ENCODE measurements at places on chromosomes 1 and 21.
A peak's percentile ranks its signal among the peaks of the same experiment; 100 is the strongest.

GRCh38 chr1:213987422-213987926 lies 299 bp upstream of the PROX1 start:
- no peak for DNase-seq

DNA sequence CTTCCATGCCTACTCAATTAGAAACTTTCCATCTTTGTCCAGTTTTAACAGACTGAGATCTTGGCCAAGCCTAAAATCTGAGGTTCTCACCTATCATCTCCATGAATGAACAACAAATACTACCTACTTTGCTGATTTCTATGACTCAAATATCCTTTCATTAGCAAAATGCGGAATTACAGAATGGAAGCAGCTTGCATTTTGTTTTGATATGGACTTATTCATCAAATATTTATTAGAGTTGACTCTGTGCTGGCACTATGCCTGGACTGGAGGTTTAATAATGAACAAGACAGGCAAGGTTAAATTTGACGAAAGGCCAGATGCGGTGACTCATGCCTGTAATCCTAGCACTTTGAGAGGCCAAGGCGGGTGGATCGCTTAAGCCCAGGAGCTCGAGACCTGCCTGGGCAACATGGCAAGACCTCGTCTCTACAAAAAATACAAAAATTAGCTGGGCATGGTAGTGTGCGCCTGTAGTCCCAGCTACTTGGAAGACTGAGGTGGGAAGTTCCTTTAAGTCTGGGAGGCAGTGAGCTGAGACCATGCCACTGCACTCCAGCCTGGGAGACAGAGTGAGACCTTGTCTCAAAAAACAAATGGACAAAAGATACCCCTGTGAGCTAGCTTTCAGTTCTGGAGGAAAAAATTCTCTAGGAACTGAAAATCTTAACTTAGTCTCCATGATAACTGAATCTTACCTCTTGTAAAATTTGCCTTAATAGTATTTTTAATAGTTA lies 29.4 kb upstream of the SOD1 start:
- peak; percentile 86 for DNase-seq

- DNase-seq = no peak
These were observed 58.3 kb downstream of the AKT3 start for GRCh38 chr1:243791586-243792267.

- DNase-seq = no peak
These were observed 15.5 kb downstream of the CLIC6 start for GRCh38 chr21:34684174-34684876.

DNA sequence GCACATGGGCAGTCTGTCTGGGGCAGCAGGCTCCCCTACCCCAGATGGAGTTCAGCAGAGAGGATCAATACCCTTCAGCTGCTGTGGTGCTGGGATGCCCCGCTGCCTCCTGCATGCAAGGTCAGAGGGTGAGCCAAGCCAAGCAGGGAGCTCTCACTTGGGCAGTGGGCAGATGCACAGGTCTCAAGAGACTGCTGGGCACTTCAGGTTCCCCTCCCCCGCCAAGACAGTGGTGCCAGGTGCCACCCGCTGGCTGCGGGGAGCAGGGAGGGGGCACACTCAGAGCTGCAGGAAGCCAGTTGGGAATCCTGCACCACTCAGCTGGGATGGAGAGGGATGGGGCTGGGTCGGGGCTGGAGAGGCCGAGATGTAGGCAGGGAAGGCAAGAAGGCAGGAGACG lies 15.8 kb upstream of the EVA1B start:
- no peak for DNase-seq

DNA sequence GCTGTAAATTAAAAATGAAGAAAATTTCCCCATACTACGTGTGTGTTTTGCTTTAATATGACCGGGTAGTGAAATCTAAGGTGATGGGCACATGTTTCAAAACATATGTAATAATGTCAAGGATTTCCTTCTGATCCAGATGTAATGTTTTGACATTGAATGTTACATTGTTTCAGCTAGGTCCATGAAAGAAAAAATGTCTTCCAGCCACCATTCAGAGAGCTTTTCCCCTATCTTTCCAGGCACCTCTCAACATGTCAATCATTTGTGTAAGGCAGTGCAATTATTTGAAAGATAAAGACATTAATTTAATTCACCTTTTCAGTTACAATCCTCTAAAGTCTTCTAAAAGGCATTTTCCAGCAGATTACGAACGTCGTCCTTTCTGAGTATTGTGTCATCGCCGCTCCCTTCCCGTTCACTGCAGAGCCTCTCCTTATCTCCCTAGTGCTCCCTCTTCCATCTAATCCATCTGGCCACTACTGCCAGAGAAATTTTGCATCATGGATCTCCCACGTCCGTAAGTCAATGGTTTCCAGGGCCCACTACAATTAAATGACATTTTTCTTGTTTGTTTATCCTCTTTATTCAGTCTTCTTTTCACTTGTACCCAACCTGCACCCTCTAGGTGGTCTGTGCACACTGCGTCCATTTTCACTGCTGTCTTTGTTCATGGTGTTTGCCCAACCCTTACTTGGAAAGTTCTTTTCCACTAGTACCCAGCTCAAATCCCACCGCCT lies 1.3 kb upstream of the VAMP3 start:
- no peak for DNase-seq

DNA sequence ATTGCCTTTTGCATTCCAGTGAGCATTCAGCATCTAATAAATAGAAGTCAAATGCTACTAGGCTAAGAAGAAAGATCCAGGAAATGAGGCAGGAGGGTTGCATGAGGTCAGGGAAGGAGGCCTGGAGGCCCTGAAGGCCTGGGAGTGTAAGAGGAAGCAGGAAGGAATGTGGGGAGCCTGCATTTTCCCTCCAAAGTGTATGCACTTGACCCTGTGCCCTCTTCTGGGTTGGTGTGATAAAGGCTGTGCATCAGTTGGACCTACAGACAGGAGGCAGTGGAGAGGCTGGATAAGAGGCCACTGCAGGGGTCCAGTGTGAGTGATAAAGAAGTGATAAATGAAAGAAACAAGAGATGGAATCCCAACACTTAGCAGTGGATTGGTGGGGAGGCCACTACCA lies 20.4 kb downstream of the KIAA1614 start:
- DNase-seq = no peak

GRCh38 chr1:11338284-11338924 lies 65.4 kb downstream of the UBIAD1 start:
- DNase-seq = no peak

GRCh38 chr1:91729621-91730358 lies 156.2 kb downstream of the TGFBR3 start:
- no peak for DNase-seq

GRCh38 chr1:228045405-228045804 lies 37.1 kb upstream of the ARF1 start:
- DNase-seq = no peak

DNA sequence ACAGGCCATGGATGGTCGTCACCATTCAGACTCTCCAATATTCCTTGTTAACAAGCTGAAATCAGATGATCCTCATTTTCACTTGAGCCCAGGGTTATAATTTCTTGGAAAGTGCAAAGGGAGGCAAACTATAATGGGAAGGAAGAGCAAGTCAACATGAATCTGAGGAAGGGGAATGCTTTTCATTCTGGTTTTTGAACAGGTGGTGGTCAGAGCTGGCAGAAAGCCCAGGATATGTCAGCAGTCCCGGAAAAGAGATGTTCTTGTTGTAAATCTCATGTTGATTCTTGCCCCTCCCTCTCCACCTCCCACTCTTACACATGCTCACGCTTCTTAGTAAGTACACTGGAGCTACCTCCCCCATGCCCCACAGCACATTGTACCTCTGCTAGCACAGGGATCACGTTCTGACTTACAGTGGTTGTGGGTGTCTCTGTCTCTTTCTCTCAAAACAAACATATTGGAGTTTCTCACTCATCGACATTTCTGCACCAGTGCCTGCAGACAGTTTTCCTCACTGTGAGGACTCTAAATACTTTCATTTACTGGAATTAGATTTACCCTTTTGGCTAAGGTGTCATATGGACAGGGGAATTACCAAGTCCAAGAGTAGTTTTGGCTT lies 77.6 kb downstream of the XCL2 start:
- DNase-seq = no peak

DNA sequence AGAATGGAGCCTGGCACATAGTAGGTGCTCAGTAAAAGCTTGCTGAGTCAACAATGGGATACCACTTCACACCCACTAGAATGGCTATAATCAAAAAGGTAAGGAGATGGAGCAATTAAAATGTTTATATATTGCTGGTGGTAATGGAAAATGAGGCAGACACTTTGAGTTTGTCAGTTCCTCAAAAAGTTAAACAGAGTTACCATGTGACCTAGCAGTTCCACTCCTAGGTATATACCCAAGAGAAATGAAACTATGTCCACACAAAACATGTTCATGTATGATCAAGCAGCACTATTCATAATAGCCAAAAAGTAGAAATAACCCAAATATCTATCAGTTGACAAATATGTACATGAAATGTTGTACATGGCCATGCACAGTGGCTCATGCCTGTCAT lies 74.8 kb upstream of the ECE1 start:
- DNase-seq = no peak

GRCh38 chr1:184648160-184648855 lies 106.3 kb downstream of the EDEM3 start:
- DNase-seq = no peak

DNA sequence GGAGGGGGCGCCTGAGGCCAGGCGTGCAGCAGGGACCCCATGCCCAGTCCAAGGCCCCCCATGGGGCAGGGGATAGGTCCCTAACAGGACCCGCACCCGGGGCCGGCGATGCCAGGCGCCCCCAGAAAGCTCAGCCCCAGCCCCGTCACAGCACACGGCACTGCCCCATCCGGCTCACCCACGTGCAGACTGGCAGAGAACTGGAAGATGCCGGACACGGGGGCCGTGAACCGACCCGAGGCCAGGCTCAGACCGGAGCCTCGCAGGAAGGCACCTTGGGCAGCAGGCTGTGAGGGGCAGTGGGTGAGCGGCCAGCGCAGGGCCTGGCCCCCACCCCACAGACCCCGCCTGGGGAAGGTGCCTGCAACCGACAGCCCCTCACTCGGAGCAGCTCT lies 3.3 kb downstream of the C1QTNF12 start:
- DNase-seq = no peak

GRCh38 chr1:217668351-217668940 lies 37.3 kb downstream of the SPATA17 start:
- no peak for DNase-seq

- DNase-seq = no peak
These were observed 31.5 kb downstream of the OLIG1 start for GRCh38 chr21:33101300-33101911.

DNA sequence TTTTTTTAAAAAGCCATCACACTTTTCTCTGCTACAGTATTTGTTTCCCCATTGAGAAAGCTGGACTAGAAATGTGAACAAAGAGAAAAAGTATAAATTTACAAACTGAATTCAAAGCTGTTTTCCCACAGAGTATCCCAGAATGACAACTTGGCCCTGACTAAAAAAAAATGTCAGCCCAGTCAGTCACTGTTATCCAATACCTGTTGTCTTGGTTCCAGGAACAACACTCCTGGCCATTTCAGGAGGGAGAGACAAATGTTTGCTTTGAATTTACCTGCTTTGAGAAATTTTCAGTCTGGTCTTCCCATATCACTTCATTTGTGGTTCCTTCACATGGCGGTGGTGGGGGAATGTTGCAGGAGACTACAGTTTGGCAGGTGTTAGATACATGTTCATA lies 46.2 kb downstream of the COLGALT2 start:
- no peak for DNase-seq

- DNase-seq = no peak
These were observed 167.7 kb upstream of the KCNJ15 start for GRCh38 chr21:38088916-38089762.

DNA sequence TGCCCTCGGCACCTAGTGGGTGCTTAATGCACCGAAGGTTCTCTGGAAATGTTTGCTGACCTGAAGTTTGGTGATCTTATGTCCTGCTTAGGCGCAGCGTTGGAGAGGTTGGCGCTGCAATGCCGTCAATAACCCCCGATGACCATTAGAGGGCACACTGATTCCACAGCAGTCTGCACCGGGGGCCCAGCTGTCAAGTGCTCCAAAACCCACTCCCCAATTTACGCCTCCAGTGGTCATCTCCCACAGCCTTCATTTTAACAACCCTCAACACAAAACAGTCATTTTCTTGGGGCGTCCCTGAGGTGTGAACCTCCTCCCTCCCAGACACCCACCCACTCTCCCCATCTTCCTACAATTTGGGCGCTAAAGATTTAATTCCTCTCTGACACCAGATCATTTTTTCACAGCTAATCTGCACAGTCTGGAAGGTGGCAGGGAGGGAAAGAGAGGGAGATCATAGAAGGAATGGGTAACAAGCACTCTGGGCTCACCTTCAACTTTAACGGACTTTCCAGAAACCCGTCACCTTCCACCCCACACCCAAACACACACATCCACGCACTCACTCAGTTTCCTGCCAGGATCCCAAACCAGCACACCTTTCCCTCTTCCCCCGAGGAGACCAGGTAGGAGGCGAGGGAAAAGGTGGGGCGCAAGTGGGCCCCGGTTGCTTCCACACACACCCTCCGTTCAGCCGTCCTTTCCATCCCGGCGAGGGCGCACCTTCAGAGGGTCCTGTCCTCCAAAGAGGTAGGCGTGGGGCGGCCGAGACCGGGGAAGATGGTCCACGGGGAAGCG lies 570 bp upstream of the NPR1 start:
- DNase-seq = no peak

DNA sequence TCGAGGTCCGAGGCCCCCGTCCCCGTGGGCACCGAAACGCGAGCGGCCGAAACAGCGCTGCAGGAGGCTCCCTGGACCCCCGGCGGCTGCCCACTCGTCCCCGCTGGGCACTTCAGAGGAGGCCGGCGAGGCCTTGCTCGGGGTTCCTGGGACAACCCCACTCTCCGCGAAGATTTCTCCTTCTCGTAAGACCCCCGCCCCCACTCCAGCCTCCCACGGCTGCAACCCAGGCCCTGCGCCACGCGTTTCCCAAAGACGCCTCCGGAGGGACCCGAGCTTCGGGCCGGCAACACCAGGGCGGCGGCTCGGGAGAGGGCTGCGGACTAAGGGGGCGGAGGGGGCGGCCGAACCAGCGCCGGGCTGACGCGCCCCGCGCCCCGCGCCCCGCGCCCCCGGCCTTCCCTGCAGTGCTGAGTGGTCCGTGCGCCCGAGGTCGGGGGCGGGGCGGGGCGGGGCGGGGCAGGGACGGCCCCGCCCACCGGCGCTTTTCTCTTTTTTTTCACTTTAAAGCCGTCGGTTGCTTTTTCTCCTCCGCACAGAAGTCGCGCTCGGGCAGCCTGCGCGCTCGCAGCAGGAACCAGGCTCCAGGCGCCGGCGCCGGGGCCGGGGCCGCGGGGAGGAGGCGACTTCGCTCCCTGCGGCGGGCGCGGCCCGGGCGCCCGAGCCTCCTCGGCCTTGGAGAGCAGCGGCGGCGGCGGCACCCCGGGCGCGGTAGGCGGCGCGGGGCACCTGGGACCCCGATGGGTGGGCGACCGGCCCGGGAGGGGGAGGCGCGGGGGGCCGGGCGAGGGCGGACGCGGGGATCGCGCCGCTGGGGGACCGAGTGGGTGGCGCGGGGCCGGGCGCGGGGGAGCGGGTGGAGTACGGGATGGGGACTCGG lies at the start of gene SPSB1:
Gene SPSB1, plus strand, starts transcription at position 534 of the 880 bp plus-strand sequence. CDS start 62,998 bp downstream, outside the sequence.
- DNase-seq = no peak

- DNase-seq = no peak
These were observed 55.2 kb upstream of the KAZN start for GRCh38 chr1:14543191-14543840.

- no peak for DNase-seq
These were observed 182.0 kb upstream of the SGIP1 start for GRCh38 chr1:66351913-66352312.

- no peak for DNase-seq
These were observed 39.5 kb downstream of the TGFB2 start for GRCh38 chr1:218384581-218384993.
